GM12878 (cell line): ENCODE measurements at places on chromosomes 3 and 15. TPM values are rescaled to one million over a fixed set of nuclear protein-coding genes. Genes with fewer than 3 reads are reported as not detected.

- DNase-seq = no peak
These were observed 18.9 kb downstream of the RGMA start for GRCh38 chr15:93070132-93070531.

DNA sequence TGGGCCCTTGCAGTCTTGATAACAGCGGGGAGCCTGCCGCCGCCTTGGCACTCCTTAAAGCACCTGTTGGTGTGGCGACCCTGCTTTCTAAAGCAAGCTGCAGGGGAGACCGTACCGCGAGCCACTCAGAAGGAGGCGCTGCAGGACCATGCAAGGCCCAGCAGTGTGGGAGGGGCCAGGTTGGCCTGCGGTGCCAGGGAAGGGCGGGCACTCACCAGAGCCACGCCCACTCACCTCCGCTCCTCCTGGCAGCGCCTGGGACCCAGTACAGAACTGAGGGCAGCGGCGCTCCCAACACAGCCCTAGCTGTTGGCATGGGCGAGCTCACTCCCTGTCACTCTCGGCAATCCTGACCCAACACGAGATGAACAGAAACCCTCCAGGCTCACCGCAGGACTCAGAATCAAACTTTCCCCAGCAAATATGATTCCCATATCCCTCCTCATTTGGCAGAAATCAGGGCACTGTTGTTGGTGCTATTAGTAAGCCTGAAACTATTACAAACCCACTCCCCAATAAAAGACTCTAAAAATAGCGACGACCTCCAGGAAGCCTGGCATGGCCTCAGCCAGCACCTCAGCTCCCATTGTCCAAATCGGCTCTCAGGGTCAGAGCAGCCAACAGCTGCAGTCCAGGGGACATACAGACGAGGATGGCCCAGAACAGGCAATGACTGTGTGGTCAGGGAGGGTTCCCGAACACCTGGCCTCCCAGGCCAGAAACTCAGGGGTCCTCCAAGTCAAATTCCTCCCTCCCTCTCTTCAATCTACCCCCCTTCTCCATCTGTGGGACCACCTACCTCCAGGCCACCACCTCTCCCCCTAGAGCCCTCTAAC lies 77.2 kb downstream of the TBC1D2B start:
- DNase-seq = no peak

DNA sequence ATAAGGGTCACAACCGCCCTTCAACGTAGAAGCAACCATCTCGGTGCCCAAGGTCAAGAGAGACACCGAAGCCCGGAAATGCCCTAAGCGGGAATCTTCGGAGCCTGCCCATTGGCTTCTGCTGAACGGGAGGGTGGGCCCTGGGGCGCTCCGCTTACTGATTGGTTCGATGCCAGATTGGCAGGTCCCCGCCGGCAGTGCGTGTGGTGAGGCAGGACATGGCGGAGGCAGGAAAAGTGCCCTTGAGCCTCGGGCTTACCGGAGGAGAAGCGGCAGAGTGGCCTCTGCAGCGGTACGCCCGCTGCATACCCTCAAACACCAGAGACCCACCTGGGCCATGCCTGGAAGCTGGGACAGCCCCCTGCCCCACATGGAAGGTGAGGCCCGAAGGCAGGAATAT lies at the start of gene REC114:
REC114 (plus strand) TSS at position 197 of the 400 bp plus-strand sequence; CDS start at position 219, 22 bp downstream.
- DNase-seq = no peak

GRCh38 chr3:139629033-139629432 lies 48.7 kb downstream of the NMNAT3 start:
- DNase-seq = no peak

- DNase-seq = no peak
These were observed 28.7 kb upstream of the PLOD2 start for GRCh38 chr3:146189519-146190173.

GRCh38 chr3:126351086-126351770 lies 6.0 kb downstream of the KLF15 start:
- no peak for DNase-seq

GRCh38 chr3:149366941-149367840 lies 10.3 kb downstream of the TM4SF1 start:
- DNase-seq = no peak

GRCh38 chr3:118144919-118145318 lies 889.7 kb downstream of the IGSF11 start:
- DNase-seq = no peak

GRCh38 chr15:65926899-65927298 lies 57.6 kb downstream of the RAB11A start:
- DNase-seq = no peak

- no peak for DNase-seq
These were observed 755.1 kb downstream of the ROBO2 start for GRCh38 chr3:77795013-77795412.

DNA sequence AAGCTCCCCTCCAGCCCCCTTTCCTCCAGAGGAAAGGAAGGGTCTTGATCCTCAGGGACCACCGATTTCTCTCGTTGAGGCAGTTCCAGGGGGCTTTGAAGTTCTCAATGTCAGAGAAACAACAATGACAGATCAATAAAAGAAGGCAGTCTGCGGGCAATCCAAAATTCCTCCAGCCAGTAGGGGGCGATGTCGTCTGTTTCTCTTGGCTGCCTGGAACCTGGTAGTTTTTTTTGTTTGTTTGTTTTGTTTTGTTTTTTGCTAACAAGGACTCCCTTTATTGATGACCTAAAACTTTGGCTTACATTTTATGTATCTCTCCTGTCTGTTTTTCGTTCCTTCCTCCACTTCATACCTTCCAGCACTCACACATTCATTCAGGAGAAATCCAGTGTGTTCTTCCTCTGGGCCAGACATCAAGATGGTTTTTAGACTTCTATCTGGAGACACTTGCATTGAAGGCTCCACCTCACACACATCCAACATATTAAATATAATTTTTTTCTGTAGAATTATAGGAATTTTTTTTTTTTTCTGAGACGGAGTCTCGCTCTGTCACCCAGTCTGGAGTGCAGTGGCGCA lies 276.6 kb downstream of the RPLP1 start:
- DNase-seq = no peak

DNA sequence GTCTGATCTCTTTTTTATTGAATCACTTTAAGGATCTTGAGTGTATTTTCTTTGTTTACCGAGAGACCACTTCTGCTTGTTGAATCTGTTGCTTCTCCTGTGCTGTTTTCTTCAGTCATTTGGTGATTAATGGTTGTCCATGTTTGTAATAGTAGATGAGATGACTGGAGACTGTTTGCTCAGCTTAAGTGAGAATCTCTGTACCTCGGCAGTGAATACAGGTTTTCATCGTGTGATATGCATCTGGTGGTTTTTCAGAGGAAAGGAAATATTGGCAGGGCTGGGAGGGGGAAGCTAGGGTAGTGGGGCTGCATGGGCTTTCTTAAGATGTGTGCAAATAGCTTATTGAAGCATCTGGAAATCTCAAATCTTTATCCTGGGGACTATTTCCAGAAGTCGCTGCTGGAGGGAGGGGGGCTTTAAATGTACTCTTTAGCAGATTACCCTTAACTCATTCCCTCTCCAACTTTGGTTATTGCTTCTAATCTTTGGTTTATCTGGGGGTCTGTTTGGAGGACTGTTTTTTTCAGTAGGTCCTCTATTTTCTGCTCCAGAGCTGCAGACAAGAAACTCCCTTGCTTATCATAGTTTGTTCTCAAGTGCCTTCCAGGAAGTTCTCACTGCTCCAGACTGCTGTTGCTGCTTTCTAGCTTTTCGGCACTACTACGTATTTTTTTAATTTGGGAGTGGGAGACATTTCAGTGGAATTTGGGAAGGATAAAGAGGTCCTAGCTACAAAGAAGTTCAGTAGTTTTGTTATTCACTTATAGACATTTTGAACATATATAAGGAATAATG lies 19.4 kb downstream of the CMTM8 start:
- DNase-seq = no peak

- DNase-seq = no peak
These were observed 30.4 kb downstream of the SLC41A3 start for GRCh38 chr3:126053513-126053912.

DNA sequence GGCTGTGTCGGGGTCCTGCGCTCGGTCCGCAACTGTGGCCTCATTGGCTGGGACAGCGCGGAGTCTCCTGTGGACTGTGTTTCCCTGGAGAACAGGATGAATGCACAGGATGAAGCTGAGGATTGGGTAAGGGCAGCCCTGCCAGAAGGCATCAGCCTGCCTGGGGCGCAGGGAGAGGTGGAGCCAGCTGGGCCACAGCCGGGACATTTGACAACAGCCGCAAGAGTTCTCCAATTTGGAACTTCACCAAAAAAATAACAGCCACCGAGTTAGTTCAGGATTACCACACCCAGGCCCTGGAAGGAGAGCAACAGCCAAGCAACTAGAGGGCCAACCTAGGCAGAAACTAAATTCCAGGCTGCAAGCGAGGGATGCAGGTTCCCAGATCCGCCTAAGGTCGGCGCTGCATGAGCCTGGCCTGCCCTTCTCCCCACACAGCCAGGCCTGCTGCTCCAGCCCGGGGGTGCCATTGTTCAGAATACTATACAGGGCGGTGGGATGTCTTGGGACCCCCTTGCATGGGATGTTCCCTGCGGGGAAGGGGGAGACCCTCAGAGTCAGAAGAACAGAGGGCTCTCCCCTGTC lies 229.3 kb downstream of the OCA2 start:
- no peak for DNase-seq

DNA sequence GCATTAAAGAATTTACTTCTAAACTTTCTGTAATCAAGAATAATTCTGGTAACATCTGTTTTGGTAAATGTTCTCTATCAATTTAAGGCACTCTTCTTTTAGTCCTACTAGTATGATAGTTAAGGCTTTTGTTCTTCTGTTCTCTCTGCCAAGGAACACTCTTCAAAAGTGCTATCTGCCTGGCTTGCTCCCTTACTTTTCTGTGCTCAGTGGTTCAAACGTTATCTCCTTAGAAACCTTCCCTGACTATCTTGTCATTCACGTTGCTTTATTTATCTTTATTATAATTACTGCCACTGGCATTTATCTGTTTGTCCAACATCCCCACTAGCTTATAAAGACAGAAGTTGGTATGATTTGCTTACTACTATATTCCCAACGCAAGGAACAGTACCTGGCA lies 59.2 kb downstream of the RFX7 start:
- DNase-seq = no peak

DNA sequence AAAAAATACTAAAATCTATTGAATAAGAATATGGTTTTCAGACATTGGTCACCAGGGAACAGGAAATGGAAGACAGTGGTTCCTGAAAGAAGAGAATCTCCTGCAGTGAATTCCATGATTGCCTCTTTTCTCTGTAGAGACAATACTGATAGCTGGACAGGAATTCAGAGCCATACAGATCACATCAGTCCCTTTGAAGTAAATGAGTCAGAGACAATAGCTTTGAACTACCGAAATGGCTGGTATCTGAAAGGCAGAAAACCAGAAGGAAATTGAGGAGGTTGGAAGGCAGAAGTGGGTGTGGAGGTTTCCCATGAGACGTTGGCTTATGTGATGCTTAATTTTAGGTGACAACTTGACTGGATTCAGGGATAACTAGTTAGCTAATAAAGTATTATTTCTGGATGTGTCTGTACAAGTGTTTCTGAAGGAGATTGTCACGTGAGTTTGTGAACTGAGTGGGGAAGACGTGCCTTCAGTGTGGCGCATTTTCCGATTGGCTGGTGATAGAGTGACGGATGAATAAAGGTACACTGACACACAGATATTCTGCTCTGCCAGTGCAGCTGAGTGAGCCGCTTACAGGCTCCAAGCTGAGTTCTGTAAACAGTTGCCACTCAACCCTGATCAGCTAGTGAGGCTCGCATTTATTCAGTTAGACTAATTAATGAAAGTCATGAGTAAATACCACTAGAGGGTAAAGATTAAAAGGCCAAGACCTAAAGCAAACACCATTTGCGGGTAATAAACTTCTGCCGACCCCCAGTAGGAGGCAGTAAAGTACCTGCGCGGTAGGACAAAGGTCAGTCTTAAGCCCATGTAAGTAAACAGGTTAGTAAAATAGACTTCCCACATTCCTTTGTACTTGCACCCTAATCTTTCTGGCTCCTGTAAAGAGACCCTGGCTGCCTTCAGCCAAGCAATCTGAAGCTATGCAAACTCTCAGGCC lies 1298.6 kb downstream of the SI start:
- DNase-seq = no peak

- no peak for DNase-seq
These were observed 20.0 kb upstream of the BLM start for GRCh38 chr15:90697175-90697574.

- no peak for DNase-seq
These were observed 151.1 kb upstream of the OSTN start for GRCh38 chr3:191047930-191048329.

GRCh38 chr3:177802151-177802900 lies 605.0 kb upstream of the TBL1XR1 start:
- DNase-seq = no peak

The SPSB4 gene
- polyA plus RNA-seq = not detected in 2 replicates

The CADPS gene
- polyA plus RNA-seq = not detected in 2 replicates

The CA12 gene
- polyA plus RNA-seq = 0.05 TPM in 1 of 2 replicates, not detected in the other

The CHCHD6 gene
- polyA plus RNA-seq = 12.4 and 13.1 TPM in 2 replicates

The OSBPL10 gene
- 0.09 TPM in 1 of 2 replicates, not detected in the other for polyA plus RNA-seq

The GOLGA8O gene
- polyA plus RNA-seq = not detected in 2 replicates

The GALNT15 gene
- polyA plus RNA-seq = not detected in 2 replicates

The CEP97 gene
- 5.5 and 6.5 TPM in 2 replicates for polyA plus RNA-seq
